B cell (primary cell): ENCODE measurements at places on chromosomes 12 and 14. TPM values are rescaled to one million over a fixed set of nuclear protein-coding genes. Genes with fewer than 3 reads are reported as not detected.

GRCh38 chr12:23039834-23040233, 414.9 kb downstream of the ETNK1 start:
- no peaks in the 10 kb centered on the region for H3K4me1 ChIP-seq
- no peak overlapping the region for H3K4me3 ChIP-seq
- no peak overlapping the region for H3K27ac ChIP-seq
- H3K27me3 ChIP-seq = no peaks in the 10 kb centered on the region
- DNase-seq = no peak

GRCh38 chr12:77925536-77926108, 94.9 kb downstream of the NAV3 start:
- peak; percentile 53 for DNase-seq
- no peaks in the 10 kb centered on the region for H3K27me3 ChIP-seq
- H3K36me3 ChIP-seq = no peaks in the 10 kb centered on the region
- H3K27ac ChIP-seq = no peak overlapping the region
- H3K4me3 ChIP-seq = no peak overlapping the region

- H3K27ac ChIP-seq = no peak overlapping the region
- no peaks in the 10 kb centered on the region for H3K36me3 ChIP-seq
- H3K4me3 ChIP-seq = no peak overlapping the region
- H3K4me1 ChIP-seq = no peaks in the 10 kb centered on the region
Observed at GRCh38 chr12:82800185-82800584, 113.5 kb downstream of the TMTC2 start.

DNA sequence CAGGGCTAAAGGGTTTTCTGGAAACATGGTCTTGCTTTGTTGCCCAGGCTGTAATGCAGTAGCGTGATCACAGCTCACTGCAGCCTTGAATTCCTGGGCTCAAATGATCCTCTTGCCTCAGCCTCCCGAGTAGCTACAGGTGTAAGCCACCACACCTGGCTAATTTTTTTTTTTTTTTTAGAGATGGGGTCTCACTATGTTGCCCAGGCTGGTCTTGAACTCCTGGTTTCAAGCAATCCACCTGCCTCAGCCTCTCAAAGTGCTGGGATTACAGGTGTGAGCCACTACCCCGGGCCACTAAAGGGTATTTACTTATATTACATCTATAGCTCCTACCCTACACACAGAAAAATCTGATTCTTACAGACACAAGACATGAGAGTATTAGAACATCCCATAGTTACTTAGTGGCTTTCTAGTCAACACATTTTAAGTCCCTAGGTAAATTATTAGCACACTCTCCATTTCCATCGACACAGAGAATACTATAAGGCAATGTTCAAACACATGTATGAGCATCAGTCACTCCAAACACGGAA, 6.2 kb upstream of the DCAF11 start:
- H3K27me3 ChIP-seq = no peaks in the 10 kb centered on the region
- DNase-seq = no peak
- H3K4me3 ChIP-seq = no peak overlapping the region
- peaks cover 12% of the 10 kb centered on the region for H3K36me3 ChIP-seq
- H3K4me1 ChIP-seq = peaks cover 10% of the 10 kb centered on the region
- peak overlapping the region; percentile 68 for H3K27ac ChIP-seq

- H3K27me3 ChIP-seq = no peaks in the 10 kb centered on the region
- peaks cover 29% of the 10 kb centered on the region for H3K4me1 ChIP-seq
- no peak for DNase-seq
- H3K4me3 ChIP-seq = no peak overlapping the region
- no peak overlapping the region for H3K27ac ChIP-seq
Observed at GRCh38 chr12:54980341-54980740, 4.2 kb downstream of the TESPA1 start.

- peak; percentile 23 for DNase-seq
- H3K27ac ChIP-seq = no peak overlapping the region
- H3K4me1 ChIP-seq = peaks cover 72% of the 10 kb centered on the region
- H3K27me3 ChIP-seq = no peaks in the 10 kb centered on the region
- H3K36me3 ChIP-seq = peaks cover 2% of the 10 kb centered on the region
Observed at GRCh38 chr12:116263844-116264243, 13.6 kb downstream of the MED13L start.

DNA sequence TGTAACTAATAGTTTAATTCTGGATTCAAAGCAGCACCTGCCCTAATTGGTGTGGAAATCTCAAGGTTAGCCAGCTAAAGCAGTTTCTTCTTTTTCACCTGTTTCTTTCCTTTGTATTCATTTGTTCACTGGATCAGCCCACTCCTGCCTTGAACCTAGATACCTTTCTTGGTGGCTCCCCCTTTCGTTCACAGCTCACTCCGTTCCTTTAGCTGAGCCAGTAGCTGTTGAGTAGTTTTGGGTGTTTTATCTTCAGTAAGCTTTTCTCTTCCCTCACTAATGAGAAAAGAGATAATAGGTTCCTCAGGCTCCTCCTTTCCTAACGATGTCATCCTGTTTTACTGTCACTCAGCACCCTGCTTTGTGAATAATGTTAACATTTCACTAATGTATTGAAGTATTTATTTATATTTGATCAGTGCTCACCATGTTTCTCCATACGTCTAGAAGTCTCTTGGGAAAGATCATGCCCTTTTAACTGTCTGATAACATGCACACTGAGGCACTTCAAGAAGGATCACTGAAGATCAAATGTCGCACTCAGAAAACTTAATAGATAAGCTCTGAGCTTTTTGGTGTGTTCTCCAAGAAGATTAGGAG, 121.1 kb downstream of the TGFB3 start:
- no peak overlapping the region for H3K27ac ChIP-seq
- H3K4me3 ChIP-seq = no peak overlapping the region

GRCh38 chr14:95685978-95686922, at the start of gene TCL1B:
TCL1B (plus strand) TSS chr14:95686426; CDS start chr14:95686468, 42 bp downstream.
- H3K4me1 ChIP-seq = peaks cover 48% of the 10 kb centered on the region
- no peak within 1 kb of the TSS for H3K27ac ChIP-seq
- no peak within 1 kb of the TSS for H3K4me3 ChIP-seq
- DNase-seq = no peak

INHBC gene
- 0.13 and 0.31 TPM in 2 replicates for polyA plus RNA-seq

GRCh38 chr12:40668099-40668529, 24.1 kb upstream of the CNTN1 start:
- no peak for DNase-seq
- H3K4me3 ChIP-seq = no peak overlapping the region
- H3K36me3 ChIP-seq = no peaks in the 10 kb centered on the region
- H3K4me1 ChIP-seq = no peaks in the 10 kb centered on the region
- no peak overlapping the region for H3K27ac ChIP-seq

DNA sequence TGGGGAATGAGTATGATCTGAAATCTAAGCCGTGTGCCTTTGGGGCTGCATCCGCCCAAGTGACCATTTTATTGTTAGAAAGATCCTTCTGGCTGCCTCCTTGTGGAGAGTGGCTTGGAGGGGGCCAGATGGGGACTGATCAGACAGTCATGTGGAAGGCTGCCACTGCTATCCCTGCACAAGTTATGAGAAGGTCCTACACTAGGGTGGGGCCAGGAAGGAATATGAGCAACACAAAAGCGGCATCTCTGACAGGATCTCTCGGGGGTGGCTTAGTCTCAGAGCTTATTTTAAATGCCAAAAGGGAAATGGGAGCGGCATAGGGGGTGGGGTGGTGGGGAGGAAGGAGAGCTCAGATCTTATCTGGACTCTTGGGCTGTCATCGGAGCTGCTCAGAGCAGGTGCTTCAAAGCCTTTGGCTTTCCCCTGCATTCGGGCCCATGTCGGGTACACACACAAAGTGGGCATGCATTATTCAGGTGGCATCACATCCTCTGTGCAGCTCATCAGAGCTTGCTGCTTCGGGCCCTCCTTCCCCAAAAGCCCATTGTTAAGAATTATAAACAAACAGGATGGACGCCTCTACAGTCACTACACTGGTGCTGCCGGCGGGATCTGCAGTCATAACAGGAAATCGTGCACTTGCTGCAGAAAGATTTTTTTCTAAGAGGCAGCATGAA, 805.4 kb downstream of the VRK1 start:
- H3K27ac ChIP-seq = no peak overlapping the region
- H3K4me1 ChIP-seq = no peaks in the 10 kb centered on the region
- DNase-seq = no peak
- H3K27me3 ChIP-seq = no peaks in the 10 kb centered on the region
- H3K4me3 ChIP-seq = no peak overlapping the region
- H3K36me3 ChIP-seq = no peaks in the 10 kb centered on the region

GRCh38 chr12:58217130-58217529, 275.8 kb downstream of the ATP23 start:
- no peaks in the 10 kb centered on the region for H3K27me3 ChIP-seq
- no peak for DNase-seq
- H3K36me3 ChIP-seq = no peaks in the 10 kb centered on the region
- H3K27ac ChIP-seq = no peak overlapping the region
- H3K4me1 ChIP-seq = no peaks in the 10 kb centered on the region

GRCh38 chr14:71855399-71856036, 76.7 kb upstream of the RGS6 start:
- H3K27ac ChIP-seq = no peak overlapping the region
- peak; percentile 25 for DNase-seq
- H3K27me3 ChIP-seq = peaks cover 11% of the 10 kb centered on the region
- no peaks in the 10 kb centered on the region for H3K36me3 ChIP-seq
- H3K4me1 ChIP-seq = no peaks in the 10 kb centered on the region

LBHD2 gene
- polyA plus RNA-seq = not detected in 2 replicates

- H3K27me3 ChIP-seq = no peaks in the 10 kb centered on the region
- no peak overlapping the region for H3K27ac ChIP-seq
- H3K36me3 ChIP-seq = no peaks in the 10 kb centered on the region
- no peaks in the 10 kb centered on the region for H3K4me1 ChIP-seq
- H3K4me3 ChIP-seq = no peak overlapping the region
- DNase-seq = no peak
Observed at GRCh38 chr14:73526036-73526984, 10.6 kb upstream of the ACOT1 start.

DNA sequence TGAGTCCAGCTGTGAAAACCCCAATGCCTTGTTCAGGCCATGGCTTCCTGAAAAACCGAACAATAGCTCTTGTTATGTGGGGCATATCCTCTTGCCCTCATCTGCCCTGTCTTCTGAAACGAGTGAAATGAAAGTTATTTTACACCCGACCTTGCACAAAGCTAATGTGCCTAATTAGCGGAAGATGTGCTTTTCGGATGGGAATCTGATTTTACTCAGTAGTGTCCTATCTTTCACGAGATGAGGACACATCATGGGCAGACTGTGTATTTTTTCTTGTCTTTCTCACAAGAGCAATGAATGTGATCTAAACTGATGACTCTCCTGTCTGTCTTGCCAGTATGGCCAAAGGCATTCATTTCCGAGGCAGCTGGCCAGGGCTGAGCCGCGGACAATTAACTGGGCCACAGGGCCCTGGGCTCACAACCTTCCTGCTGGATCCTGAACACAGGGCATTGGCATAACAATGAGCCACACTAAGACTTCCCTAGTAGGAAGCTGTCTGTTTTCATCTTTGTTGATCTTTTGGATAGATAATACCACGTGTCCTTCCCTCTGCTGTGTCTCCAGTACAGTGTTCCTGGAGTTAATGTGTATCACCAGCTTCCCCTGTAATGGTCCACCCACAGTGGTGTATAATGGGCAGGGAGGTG, 86.0 kb upstream of the HIF1A start:
- no peaks in the 10 kb centered on the region for H3K27me3 ChIP-seq
- no peak overlapping the region for H3K4me3 ChIP-seq
- no peaks in the 10 kb centered on the region for H3K36me3 ChIP-seq

DNA sequence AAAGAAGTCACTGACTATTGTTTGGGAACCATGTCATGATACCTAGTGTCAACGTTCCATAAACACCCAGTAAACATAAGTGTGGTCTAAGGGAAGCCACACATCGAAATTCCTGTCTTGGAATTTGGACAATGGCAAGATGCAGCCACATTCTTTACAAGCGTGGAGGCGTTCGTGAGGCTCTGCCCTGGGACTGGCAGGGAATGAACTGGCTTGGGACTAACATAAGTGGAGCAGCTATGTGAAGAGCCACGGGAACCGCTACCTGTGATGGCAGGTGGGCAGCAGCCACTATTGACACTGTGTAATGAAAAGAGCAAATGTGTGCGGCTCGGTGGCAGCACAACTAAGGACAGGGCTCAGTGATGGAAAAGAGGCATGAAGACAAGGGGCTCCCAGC, 10.0 kb upstream of the NRIP2 start:
- H3K4me1 ChIP-seq = no peaks in the 10 kb centered on the region
- H3K27me3 ChIP-seq = no peaks in the 10 kb centered on the region
- H3K27ac ChIP-seq = no peak overlapping the region

B4GALNT3 gene
- polyA plus RNA-seq = 0.13 and 0.25 TPM in 2 replicates

- H3K4me3 ChIP-seq = peak within 1 kb of the TSS; percentile 95
- peaks cover 16% of the 10 kb centered on the region for H3K4me1 ChIP-seq
- no peaks in the 10 kb centered on the region for H3K27me3 ChIP-seq
- H3K27ac ChIP-seq = peak within 1 kb of the TSS; percentile 99
- no peaks in the 10 kb centered on the region for H3K36me3 ChIP-seq
Observed at GRCh38 chr14:89954070-89955021, at the start of gene EFCAB11. EFCAB11 (minus strand) TSS chr14:89954730; CDS start chr14:89954660, 70 bp downstream.

DNA sequence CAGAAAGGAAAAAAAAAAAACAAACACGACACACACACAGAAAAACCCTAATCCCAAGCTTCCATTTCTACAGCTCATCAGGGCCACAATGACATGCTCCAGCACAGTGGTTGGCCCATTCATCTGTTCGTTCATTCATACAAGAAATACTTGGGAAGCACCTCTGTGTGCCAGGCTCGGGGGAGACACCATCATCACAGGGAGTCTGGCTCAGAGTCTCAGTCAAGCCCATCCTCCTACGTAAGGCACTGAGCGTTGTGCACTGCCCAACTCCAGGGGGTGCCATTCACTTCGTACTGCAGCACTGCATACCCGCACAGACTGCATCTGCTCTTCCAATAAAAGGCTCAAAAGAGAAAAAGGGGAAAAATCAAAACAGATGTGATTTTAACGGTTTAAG, 15.3 kb downstream of the VPS37B start:
- peak; percentile 53 for DNase-seq
- H3K27me3 ChIP-seq = no peaks in the 10 kb centered on the region
- no peak overlapping the region for H3K27ac ChIP-seq

DNA sequence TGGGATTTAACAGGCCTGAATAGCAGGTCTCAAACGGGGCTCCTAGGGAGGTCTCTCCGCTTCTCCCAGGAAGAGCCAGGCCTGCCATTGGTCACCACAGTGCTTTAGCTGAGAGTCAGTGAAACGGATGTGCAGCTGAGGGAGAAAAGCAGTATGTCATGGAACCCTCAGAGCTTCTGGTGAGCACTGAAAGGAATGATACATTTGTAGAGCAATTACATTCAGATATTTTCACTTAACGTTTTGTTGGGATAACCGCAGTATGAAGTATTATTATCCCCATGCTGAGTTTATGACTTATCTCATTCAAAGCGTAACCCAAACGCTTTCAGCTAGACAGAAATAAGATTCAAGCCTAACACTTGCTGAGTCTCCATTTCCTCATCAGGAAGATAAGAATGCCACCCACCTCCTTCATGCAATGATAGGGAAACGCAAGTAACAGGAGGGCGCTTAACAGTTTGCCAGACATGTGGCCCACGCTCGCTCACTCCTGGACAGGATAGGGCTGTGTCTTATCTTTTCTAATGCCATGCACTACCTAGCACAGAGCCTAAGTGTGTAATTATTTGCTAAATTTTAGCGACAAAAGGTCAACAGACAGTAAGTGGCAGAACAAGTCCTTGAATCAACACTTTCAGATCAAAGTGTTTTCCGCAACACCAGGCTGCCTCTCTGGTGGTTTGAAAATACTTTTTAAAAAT, 28.2 kb downstream of the DAD1 start:
- H3K27me3 ChIP-seq = no peaks in the 10 kb centered on the region
- peaks cover 84% of the 10 kb centered on the region for H3K4me1 ChIP-seq
- peaks cover 11% of the 10 kb centered on the region for H3K36me3 ChIP-seq
- H3K4me3 ChIP-seq = no peak overlapping the region
- no peak for DNase-seq
- peak overlapping the region; percentile 78 for H3K27ac ChIP-seq
